CD4-positive, alpha-beta T cell treated with Interleukin-10 for 1 hour (primary cell): ENCODE measurements at places on chromosomes 1 and 21.

DNA sequence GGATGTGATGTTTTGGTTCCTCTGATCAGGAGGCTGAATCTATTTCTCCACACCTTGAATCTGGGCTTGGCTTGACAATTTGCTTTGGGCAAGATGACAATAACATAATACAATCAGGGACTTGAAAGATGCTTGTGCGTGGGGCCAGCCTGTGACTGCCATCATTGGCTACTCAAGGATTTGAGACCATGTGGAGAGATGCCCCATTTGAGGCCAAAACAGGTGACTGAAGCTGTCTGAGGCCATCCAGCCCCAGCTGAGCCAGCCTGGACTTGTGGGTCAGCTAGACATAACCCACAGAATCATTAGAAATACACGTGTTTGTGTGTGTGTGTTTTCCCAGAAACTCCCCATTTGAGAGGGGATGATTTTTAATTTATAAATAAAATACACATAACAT is 421.5 kb downstream of the PTPRU start:
- DNase-seq = no peak

DNA sequence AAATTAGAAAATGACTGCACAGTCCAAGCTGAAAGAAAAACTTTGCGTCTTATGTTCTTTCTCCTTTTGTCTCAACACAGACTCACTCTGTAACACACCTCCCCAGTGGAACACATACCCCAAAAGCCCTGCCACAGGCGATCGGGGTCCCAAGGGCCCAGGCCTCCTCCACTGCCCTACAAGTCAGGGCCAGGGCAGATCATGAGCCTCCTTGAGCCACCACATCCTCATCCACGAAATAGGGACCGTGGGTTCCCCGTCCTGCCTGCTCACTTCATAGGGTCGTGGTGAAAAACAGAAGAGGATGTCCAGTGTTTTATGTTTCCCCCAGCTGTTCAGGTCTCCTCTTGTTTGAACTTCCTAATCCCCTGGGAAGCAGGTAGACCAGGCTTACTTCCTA is 116.7 kb downstream of the KCNN3 start:
- no peak for DNase-seq

GRCh38 chr21:28818663-28819278 is 173.9 kb downstream of the LTN1 start:
- no peak for DNase-seq

DNA sequence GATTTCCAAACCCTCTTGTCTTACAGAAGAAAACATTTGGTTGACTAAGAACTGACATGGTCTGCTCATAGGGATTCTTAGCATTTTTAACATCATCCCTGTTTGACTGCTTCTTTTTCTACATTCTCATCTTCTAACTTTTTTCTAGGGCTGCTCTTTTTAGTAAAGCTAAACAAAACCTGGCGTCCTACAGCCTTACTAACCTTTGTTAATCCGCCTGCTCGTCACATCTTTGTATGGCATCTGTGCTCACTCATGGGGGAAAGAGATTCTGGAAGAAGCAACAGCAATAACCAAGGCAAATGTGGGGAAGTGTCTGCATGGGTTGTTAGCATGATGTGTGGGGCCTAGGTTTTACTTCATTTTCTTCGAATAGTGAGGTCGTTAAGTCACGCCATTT is 92.0 kb downstream of the KIF1B start:
- DNase-seq = no peak

- no peak for DNase-seq
These were observed 1361.7 kb upstream of the B3GALT2 start for GRCh38 chr1:194548071-194548470.

GRCh38 chr1:217029281-217030157 is 306.3 kb upstream of the ESRRG start:
- DNase-seq = no peak

- DNase-seq = no peak
These were observed 30.1 kb downstream of the PRMT2 start for GRCh38 chr21:46665566-46665965.

- DNase-seq = peak; percentile 37
These were observed 160.6 kb upstream of the USP24 start for GRCh38 chr1:55375617-55376258.

GRCh38 chr21:42659416-42660117 is 6.1 kb downstream of the PDE9A start:
- no peak for DNase-seq

DNA sequence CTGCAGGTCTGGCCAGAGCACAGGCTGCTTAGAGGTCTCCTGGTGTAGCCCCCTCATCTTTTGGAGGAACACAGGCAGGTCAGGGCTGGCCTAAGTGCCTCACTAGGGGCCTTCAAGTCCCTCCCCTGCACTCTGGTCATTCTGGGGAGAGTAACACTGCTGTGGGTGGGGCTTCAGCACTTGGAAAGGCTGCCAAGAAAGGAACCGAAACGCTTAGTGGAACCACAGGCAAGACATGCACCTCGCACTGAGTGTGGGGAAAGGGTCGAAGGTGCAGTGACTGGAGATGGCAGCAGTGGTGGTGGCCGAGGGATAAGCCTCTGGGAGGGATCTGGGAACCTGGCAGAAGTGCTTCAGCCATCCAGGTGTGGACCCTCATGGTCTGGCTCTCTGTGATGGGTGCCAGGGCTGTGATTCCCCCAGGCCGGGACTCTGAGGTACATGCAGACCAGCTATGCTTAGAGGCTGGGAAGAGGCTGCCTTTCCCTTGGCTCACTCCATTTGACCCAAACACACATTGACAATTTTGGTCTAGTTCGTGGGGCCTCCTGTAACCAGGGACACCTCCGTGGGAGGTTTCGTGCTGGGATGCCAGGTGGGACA is 182.9 kb upstream of the CSF3R start:
- DNase-seq = no peak

GRCh38 chr1:116001739-116002487 is 25.6 kb downstream of the SLC22A15 start:
- no peak for DNase-seq

GRCh38 chr1:221557013-221557412 is 184.9 kb downstream of the DUSP10 start:
- DNase-seq = no peak

- no peak for DNase-seq
These were observed 91.9 kb downstream of the COLGALT2 start for GRCh38 chr1:183945428-183946319.

DNA sequence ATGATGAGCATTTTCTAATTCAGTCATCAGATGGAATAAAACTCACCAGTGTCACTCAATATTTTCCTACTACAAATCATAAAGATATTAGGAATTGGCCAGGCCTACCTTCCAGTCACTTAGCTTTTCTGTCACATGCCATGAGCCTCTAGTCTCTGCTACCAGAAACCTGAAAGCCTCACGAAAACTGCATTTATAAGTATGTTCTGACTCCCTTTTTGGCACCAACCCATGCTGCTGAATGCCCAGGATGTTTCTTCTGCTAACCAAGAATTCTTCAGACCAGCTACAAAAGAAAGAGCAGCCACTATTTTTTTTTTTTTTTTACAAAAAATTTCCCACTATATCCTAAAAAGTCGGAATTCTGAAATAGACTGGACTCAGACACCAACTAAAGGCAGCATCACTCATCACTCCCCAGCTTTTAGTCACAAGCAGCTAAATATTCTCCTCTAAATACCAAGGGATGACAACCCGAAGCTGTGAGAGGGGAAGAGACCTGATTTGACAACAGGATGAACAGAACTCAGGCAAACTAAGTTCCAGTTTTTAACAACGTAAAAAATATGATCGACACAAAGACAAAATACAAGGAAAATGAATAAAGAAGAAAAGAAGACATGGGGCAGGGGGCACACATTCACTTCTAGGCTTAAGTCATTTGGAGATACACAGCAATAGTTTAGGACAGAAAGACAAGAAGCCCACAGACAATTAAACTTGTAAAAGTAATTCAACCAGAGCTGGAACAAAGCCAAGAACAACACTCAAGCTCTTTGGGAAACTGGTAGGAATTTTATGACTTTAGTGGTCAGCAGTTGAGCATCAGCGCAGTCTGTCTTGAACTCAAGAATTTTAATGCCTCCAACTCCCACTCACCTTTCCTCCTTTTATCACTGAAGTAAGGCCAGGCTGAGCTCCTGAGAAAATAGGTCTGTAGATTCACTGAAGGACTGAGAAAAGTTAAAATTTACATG is 1.7 kb downstream of the DCAF8 start:
- DNase-seq = peak; percentile 9

DNA sequence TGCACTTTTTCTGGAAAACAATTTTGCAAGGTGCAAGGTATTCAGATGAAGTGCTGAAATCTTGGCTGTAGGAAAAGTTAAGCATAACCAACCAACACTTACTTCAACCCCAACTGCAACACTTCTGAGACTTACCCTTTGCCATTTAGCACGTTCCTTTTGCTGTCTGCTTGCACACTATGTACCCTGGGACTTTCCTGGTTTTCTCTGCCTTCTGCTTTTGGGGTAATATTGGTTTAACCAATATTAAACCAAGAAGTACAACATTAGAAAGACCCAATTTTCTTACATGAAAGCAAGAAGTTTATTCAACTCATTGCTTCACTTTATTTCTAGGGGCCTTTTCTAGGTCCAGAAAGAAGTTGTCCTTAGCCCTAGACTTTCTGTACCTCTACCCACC is 193.0 kb downstream of the HLX start:
- DNase-seq = no peak

DNA sequence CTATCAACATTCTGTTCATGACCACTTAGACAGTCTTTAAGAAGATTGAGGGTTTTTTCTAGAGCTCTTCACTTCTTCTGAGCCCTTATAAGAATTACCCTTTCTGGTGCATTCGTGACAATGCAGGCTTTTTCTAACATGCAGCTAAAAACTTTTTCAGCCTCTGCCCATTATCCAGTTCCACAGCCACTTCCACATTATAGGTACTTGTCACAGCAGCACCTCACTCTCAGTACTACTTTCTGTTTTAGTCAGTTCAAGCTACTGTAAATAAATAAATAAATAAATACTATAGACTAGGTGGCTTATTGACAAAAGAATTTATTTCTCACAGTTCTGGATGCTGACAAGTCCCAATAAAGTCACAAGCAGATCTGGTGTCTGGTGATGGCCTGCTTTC is 284.4 kb upstream of the PKN2 start:
- DNase-seq = no peak

- DNase-seq = no peak
These were observed 6.7 kb downstream of the MTHFR start for GRCh38 chr1:11799099-11799498.

- no peak for DNase-seq
These were observed 51.7 kb downstream of the PRAMEF20 start for GRCh38 chr1:13461977-13462376.

DNA sequence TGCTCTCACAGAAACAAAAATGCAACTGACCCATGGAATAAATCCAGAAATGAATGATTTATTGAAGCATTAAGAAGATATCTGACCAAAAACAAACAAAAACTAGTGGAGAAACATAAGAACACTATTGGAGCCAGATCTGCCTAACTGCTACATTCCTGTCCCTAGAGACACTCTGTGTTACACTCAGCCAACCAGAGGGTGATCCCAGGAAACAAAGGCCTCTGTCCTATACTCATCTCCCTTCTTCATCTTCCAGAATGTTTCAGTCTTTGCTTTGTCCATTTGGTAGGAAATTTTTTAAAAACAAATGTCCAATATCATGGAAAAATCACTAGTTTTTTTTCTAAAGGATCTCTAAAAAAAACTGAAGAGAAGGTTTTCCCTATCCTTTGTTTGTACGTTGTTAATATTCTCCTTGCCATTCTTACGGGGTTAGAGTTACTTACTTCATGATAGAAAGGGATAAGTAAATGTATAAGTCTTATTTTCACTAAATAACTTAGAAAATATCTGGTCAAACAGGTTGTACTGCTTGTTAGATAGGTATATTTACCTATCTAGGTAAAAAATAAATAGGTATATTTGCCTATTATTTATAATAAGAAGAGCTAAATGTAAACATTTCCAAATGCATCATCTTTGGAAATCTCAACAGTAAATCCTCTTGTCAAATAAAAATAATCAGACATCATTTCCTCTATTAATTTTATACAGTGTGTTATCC is 59.1 kb downstream of the NME7 start:
- DNase-seq = no peak

- no peak for DNase-seq
These were observed 144.0 kb downstream of the FMN2 start for GRCh38 chr1:240235521-240236288.

DNA sequence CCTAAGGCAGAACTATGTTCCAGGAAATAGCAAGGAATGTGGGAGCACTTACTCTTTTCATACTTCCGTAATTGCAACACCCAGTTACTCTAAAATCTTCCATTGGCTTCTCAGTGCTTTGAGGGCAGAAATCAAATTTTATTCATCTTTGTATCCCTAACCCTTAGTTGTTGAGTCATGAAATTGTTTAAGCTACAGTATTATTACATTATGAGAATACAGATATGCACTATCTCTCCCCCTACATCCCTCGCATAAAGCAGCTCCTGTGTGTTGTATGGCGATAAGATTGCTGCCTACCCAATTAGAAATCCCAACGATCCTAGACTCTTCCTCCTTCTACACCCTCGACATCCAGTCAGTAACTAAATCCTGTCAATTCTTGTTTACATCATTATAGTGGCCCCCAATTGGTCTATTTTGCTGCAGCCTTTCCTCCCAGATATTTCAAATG is 2.6 kb downstream of the AIDA start:
- DNase-seq = no peak

DNA sequence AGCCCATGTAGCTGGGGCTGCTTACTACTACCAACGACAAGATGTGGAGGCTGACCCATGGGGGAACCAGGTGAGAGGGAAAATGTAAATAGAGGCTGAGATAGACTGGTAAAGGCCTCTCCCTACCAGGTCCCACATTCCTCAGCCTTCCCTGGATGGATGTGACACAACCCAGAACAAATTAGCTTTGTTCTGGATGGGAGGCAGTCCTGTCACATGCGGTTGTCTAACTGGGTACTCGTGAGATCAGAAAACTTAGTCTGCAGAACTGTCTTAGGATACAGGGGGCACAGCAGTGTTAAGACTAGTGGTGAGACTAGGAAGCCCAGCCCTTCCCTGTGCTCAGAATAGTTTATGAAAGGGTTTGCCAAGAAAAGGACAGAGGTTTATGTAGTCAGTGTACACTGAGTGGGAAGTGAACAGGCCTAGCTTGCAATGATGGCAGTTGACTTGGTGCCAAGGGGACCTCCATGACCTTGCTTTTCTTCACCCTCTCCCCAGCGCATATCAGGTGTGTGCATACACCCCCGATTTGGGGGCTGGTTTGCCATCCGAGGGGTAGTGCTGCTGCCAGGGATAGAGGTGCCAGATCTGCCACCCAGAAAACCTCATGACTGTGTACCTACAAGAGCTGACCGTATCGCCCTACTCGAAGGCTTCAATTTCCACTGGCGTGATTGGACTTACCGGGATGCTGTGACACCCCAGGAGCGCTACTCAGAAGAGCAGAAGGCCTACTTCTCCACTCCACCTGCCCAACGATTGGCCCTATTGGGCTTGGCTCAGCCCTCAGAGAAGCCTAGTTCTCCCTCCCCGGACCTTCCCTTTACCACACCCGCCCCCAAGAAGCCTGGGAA is 8.4 kb downstream of the MMACHC start:
- no peak for DNase-seq
